ENCODE measurements at places on chromosomes 6 and 20.

- DNase-seq: no peak
Observed at GRCh38 chr6:117938311-117938995, 31.4 kb downstream of the SLC35F1 start.

GRCh38 chr6:110852773-110853172 lies 21.8 kb upstream of the AMD1 start:
- no peak for DNase-seq

DNA sequence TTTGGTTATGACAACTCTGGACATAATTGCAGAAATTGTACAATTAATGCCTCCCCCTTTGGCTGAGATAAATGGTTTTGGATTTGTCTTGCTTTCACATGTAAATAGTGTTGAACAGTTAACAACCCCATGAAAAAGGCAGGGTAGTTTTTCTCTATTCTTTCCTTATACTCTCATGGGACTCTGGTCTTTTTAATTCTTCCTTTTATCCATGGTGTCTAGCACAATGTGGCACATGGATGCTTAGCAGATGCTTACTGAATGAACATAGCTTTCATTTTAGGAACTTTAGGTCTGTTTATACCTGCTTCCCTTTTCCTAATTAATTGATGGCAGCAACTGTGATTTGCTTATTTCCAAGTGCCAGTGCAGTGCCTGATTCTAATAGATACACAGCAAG lies 75.6 kb downstream of the NCOA3 start:
- DNase-seq: no peak

- no peak for DNase-seq
Observed at GRCh38 chr6:142165227-142165626, 18.2 kb downstream of the VTA1 start.

DNA sequence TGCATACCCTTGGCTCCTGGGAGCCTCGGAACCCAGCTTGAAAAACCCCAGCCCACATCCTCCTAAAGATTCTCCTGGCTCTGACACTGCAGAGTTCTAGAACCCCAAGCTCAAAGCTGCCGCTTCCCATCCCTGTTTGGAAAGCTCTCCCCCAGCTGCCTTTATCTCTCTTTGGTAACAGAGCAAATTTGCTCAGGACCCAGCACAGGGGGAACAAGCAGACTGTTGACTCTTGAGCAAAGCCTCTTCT lies 38.9 kb downstream of the HNF4A start:
- DNase-seq: no peak

DNA sequence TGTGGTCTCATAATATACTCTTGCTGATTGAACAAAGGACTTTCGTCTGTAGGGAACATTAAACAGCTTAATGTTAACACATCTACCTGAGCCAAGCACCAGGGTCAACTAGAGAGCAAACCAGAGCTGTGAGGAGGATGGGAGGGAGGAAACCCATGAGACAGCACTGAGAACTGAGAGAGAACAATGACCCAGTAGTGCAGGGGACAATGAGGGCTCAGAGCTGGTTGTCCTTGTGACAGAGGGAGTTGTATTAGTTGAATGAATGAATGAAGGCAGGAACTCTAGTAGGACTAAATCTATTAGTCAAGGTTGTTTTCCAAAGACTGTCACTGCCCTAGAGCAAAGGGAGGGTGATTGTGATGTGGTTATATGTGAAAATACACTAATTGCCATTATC lies 28.2 kb upstream of the GSTA4 start:
- DNase-seq: no peak

DNA sequence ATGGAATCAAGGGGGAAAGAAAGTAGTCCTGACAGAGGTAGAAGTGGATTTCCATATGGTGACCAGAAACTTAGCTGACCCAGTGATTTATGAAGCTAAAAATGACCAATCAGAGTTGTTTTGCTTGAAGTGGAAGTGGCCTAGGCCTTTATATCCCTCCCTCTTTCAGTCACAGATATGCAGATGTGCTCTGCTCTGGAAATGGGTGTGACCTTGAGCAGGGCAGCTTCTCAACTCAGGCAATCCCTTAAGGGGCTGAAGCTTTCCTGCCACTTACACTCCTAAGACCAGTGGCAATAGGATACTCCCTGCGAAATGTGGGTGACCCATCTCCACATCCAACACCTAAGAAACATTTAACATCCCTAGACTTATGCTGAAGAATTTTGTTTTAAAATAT lies 256.6 kb downstream of the EYS start:
- no peak for DNase-seq

GRCh38 chr6:1607516-1608221 lies 2.0 kb upstream of the FOXC1 start:
- DNase-seq: no peak

DNA sequence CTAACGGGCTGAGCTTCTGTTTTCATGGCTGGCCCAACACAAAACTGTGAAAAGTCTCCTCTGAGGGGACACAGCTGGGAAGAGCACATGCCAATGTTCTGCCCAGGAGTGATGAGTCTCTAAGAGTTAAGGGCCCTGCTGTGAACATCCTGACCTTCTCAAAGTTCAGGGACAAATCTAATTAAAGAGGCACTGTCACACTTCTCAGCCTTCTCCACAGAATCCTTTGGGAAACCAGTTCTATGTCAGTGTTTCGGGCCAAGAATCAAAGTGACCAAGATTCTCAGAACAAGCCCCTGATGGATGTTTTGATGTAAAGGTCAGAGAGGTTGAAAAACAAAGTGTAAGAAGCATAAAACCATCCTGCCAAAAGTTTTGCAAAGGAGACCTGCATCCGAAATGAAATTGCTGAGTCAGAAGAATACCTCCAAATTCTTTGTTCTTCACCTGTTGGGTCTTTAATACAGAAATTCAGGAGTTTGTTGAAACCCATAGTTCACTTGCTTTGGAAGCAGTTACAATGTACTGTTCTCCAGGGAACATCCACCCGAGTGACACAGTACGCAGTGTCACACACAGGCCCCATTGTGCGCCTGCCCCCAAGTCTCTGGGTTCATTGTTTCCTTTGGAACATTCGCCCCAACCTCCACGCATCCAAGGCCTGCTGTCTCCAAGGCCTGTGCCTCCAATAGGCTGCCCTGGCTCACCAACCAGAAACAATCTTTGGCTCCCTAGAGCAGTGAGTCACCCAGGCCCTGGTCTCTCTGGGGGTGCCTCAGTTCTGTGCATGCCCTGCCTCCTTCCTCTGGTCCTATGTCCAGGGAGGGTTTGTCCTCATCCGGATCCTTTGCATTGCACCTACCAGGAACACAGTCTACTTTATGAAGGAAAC lies 65.5 kb upstream of the QKI start:
- DNase-seq: no peak

DNA sequence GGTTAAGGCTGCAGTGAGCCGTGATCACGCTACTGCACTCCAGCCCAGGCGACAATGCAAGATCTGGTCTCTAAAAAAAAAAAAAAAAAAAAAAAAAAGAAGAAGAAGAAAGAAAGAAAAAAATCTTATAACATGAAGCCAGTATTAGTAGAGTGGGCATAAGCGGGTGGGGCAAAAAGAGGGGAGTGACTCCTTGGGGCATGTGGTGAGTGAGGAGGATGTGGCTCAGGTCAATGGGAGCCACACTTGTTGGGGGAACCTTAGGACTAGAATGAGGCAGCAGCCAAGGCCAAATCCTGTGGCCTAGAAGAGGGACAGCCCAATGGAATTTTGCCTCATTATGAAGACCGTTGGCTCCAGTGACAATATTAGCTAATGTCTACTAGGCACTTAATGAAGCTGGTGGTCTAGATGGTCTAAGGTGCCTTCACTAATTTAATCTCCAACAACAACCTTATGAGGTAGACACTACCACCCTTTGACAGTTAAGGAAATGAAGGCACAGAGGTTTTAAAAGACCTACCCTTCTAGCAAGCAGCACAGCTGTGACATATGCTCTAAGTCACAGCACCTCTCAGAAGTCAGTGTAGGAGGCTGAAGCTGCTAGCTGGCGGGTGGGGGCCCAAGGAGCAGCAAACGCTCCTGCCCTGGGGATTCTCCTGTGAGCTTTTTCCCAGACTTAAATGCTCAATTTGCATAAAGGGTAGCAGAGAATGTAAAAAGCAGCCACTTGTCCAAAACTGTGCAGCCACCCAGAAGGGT lies 23.6 kb upstream of the ARMC12 start:
- no peak for DNase-seq

DNA sequence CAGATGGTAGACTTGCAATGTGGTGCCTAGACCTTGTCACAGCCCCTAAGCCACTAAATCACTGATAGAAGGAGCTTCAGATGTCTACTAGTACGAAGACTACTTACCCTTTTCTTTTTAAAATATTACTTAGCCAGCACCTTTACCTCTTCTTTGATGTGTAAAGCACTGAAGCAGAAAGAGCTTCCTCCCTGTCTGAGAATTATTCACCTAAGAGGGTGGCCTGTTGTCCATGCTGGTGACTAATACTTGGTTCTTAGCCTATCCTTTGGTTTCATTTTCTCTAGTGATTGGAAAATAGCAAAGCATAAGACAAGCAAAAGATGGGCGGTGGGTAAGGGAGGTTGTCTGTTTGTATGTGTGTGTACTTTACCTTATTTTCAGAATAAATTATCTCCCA lies 794.6 kb downstream of the TFAP2A start:
- DNase-seq: no peak

DNA sequence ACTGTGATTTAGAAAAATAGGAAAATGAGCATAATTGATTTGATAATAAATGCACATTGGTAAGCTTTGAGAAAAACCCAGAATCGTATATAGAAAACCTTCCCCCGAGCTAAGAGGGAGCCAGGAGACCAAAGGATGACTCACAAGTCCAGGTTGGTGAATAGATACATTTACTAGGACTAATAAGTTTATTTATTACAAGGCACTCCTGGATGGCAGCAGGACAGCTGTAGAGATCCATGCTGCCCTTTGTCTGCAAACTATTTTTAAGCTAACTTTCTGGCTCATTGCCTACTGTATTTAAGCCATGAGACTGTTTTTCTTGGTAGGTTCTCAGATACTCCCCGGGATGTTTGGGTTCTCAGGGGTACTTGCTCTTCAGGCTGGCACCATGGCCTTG lies 13.4 kb downstream of the CASP8AP2 start:
- no peak for DNase-seq

DNA sequence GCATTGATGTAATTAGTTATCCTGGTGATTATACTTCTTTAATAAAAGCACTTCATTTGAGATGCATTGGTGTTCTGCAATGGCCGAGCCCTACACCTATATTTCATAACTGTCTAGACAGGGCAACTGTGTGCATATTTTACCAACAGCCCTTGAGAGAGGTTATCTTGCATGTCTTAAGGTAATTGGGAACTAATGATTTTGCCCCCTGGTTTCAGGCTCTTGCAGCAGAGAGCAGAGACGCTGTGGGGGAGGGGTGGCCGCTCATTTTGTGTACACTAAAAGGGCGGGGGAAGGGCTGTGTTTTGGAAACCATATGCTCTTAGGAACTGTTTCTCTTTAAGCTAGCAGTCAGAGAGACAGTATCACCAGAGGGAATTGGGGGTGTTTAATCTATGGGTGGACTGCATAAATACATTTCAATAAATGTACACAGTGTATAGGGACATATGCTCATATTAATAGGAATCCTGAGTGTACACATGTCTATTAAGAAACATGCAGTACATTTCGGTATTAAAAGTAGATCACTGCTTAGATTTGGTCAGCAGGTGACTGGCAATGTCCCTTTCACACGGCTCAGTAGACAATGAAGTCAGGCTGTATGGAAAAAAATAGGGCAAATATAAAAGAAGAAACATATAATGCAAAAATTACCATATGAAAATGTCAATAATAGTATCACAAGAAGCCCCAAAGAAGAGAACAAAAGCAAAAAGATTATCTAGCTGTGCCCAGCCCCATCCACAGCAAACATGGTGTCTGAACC lies 402.9 kb upstream of the CITED2 start:
- DNase-seq: no peak

DNA sequence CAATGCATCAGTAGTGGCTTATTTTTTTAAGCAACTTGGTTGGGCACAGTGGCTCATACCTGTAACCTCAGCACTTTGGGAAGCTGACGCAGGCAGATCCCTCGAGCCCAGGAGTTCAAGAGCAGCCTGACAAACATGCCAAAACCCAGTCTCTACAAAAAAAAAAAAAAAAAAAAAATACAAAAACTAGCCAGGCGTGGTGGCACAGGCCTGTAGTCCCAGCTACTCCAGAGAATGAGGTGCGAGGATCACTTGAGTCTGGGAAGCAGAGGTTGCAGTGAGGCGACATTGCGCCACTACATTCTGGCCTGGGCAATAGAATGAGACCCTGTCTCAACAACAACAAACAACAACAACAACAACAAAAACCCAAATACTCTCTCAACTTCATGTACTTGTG lies 44.7 kb upstream of the XRN2 start:
- DNase-seq: no peak

DNA sequence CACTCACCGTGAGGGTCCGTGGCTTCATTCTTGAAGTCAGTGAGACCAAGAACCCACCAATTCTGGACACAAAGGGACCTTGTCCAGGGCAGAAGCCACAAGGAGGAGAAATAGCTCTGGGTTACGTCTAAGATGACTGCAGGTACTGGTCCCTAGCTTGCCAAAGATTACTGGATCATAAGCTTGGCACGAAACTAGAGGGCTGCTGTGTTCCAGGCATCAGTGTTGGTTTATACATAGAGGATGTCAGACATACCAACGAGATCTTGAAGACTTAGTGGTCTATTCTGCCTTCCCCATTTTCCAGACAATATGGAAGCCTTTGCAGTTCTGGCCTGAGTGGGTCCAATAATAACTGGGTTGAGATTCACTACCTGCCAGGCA lies 175.7 kb downstream of the TBX18 start:
- no peak for DNase-seq

- DNase-seq: no peak
Observed at GRCh38 chr6:122751326-122751725, 28.2 kb upstream of the FABP7 start.

DNA sequence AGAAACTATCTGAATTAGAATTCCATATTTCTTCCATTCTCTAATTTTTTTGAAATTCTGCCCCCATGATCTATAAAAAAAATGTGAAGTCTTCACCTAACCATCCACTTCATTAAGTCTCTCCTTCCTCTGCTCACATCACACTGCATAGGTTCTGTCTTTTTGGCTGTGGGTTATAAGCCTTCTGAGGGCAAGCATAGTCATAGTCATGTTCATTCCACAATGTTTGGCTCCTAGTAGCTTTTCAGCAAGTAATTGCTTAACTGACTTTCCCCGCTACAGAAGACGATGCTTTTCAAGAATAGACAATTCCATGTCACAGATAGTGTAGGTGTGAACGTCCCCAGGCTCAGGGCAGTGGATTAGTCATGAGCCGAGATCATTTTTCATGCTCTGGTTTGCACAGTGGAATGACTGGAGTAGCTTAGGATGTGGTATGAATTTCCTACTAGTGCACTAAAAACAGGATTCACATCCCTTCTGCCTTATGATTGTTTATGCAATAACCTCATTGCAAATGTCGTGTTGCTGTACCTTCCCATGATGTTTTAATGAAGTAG lies 29.1 kb downstream of the WRNIP1 start:
- no peak for DNase-seq

DNA sequence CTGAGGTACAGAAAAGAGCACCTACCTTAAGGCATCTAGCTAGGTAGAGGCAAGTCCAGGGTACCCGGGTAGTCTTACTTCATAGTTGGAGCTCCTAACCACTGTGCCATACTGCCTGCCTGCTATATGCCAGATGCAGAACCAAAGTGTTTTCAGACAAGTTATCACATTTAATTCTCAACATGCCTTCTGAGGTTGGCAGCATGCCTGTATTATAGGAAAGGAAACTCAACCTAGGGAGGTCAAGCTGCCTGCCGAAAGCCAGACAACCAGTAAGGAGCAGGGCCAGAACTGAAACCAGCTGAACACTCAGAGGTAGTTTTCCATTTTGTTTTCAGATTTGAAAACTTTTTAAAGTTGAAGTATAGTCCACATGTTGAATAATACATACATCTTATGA lies 5.4 kb downstream of the CTNNBL1 start:
- no peak for DNase-seq

GRCh38 chr6:135372758-135373157 lies 124.8 kb downstream of the AHI1 start:
- DNase-seq: no peak
